ENCODE measurements at places on chromosomes 5 and 9.
A peak's percentile ranks its signal among the peaks of the same experiment; 100 is the strongest.

GRCh38 chr9:134422301-134423090, 96.2 kb downstream of the RXRA start:
- DNase-seq = no peak

DNA sequence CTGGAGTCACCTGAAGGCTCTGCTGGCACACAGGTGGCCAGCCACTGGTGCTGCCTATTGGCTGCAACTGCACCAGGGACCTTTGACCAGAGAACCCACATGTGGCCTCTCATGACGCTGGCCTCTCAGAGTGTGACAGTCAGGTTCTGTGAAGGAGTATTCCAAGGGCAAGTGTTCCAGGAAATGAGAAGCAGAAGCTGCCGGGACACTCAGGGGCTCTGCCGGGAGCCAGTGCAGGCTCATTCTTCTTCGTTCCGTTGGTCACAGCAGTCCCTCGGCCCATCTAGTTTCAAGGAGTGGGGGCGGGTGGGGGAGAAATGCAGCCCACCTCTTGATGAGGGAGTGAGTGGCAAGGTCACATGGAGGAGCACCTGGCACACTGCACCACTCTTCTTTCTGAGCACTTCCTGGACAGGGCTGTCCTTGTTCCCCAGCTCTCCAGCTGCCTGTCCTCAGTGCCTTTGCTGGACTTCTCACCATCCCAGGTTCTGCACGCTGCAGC, 237.5 kb downstream of the GADD45G start:
- DNase-seq = no peak

DNA sequence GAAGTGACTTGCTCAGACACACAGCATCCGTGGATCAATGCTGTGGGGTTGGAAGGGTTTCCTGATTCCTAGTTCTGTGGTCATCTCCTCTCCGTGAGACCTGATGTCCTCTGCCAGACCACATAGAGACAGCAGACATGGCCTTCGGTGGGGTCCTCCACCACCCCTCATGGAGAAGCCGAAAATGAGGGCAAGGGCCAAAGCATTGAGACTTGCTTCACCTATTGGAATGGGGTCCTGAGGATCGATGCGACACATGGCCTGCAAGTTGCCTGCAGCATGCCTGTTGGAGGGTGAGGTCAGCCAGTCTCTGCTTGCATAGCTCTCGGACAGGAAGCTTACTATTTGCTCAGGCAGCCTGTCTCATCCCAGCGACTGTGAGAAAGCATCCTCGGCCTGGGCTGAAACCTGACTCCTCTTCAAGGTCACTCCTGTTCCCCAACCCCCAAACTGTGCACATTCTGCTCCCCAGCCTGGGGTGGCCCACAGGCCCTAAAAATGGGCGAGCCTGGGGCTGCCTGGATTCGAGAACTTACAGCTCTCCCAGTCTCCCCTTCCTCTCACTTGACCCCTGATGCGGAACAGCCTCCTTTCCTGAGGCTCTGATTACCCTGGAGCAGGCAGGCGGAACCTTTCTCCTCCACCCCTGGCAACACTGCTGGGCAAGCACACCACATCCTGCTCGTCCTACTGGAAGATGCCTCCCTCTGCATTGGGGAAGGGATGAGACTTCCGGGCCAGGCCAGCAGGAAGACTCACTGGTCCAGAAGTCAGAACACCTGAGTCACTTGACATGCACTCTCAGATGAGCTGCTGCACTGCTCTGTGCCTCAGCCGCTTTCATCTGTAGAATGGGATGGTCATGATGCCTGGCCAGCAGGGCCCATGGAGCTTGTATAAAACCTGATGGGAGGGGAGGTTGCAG, 186.9 kb downstream of the RGS3 start:
- DNase-seq = no peak

- DNase-seq = no peak
Measured at GRCh38 chr9:109821711-109822110, 41.7 kb downstream of the PALM2AKAP2 start.

DNA sequence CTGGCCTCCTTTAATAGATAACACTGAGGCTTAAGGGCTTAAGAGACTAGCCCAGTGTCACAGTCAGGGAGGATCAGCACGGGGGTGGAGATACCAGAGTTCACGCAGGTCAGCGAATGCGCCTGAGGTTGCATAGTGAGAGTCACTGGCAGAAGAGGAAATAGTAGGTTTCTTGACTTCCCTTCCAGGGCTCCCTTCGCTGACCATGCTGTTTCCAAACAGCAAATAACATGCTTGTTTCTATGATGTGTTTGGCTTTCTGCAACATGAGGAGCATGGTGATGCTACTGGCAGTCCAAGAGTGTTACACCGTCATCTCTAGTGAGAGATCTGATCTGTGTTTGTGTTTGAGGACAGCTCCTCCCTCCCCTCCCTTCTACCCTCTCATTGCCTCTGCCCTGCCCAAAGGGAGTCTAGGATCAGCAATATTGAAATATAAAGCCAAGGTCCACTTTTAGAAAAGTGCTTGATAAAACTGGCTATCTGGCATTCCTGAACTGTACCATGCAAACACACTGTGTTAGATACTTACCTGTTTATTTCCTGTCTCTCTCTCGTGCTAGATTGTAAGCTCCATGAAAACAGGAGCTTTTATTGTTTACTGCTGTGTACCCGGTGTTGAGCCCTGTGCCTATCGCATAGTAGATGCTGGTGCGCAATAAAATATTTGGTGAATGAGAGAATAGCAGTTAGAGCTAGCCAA, 12.3 kb downstream of the TLE4 start:
- no peak for DNase-seq

GRCh38 chr5:36870399-36871040, 6.0 kb upstream of the NIPBL start:
- no peak for DNase-seq

DNA sequence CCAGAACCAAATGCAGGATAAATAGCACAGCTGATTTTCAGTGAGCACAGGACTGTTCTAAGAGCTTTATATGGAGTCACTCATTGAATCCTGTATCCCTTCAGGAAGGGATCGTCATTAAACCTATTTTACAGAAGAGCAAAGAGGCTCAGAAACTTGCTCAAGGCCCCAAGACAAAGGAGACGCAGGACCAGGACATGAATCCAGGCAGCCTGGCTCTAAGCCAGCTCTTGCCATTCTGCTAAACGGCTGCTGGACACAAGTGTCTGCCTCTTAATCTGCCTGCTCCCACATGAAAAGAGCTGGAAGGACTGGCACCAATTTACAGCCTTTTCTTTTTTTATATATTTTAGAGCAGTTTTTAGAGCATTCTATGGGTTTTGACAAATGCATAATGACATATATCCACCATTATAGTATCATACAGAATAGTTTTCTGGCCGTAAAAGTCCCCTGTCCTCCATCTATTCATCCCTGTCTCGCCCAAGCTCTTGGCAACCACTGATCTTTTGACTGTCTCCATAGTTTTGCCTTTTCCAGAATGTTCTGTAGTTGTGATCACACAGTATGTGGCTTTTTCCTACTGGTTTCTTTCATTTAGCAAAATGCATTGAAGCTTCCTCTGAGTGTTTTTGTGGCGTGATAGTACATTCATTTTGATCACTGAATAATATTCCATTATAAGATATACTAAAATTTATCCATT, 37.5 kb downstream of the RETREG1 start:
- DNase-seq = no peak

DNA sequence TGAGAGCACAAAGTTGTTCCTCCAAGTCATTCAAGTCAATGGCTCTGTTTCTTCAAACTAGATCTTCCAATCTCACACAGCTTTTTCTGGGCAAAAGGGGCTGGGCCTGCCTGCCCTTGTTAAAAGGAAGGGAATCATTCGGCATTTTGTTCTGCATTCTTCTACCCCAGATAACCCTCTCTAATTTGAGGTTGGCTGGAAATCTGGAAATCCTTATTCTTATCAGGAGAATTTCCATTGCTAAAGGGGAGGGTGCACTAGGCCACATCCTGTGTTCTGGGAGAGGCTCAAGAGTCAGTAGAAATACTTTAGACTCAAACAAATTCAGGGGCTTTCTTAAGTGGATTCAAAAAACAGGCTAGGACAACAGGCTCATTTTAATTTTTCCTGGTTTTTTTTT, 384.7 kb upstream of the ZNF462 start:
- no peak for DNase-seq

DNA sequence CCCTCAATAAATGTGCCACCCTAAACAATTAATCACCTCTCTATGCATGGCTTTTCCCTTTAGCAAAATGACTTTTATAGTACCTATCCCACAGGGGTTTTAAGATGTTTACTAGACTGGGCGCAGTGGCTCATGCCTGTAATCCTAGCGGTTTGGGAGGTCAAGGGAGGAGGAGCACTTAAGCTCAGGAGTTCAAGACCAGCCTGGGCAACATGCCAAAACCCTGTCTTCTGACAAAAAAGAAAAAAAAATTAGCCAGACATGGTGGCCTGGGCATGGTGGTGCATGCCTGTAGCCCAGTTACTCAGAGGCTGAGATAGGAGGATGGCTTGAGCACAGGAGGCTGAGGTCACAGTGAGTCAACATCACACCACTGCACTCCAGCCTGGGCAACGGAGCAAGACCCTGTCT, 13.5 kb downstream of the SH3TC2 start:
- peak; percentile 26 for DNase-seq
